Hematopoietic multipotent progenitor cell treated with erythropoietin and hydrocortisone succinate and interleukin-3 and kit ligand, for 17 days (in vitro differentiated cells): ENCODE measurements at places on chromosomes 6 and 20.
A peak's percentile ranks its signal among the peaks of the same experiment; 100 is the strongest.

- no peak for DNase-seq
Observed at GRCh38 chr6:44233567-44234100, 10.2 kb downstream of the SLC29A1 start.

GRCh38 chr6:159068904-159069578, 24.2 kb upstream of the TAGAP start:
- DNase-seq, result no peak

- DNase-seq, result no peak
Observed at GRCh38 chr20:52867305-52867704, 104.9 kb upstream of the TSHZ2 start.

GRCh38 chr6:1137849-1138248, 174.0 kb upstream of the FOXQ1 start:
- no peak for DNase-seq

- DNase-seq, result no peak
Observed at GRCh38 chr6:104187616-104188015, 672.1 kb downstream of the HACE1 start.

GRCh38 chr20:63409834-63410435, 48.8 kb upstream of the CHRNA4 start:
- DNase-seq, result no peak

GRCh38 chr6:140303218-140303949, 928.9 kb upstream of the CITED2 start:
- DNase-seq, result no peak

DNA sequence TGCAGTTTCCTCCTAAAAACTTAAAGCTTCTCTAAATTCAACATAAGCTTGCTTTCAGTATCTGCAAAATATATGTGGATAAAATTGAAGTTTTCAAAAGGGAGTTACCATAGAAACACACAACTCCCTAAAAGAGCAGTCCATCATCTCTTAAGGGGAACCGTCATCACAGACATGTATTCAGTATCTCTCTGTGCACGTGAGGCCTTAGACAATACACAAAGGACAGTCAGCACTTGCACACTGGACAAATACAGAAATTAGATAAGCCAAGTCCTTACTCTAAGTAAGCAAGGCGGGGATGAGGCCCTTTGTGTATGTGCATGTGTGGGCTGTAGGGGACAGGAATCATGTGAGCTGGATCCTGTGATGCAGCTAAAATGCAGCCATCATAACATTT, 136.6 kb downstream of the BACH2 start:
- DNase-seq, result peak; percentile 29

DNA sequence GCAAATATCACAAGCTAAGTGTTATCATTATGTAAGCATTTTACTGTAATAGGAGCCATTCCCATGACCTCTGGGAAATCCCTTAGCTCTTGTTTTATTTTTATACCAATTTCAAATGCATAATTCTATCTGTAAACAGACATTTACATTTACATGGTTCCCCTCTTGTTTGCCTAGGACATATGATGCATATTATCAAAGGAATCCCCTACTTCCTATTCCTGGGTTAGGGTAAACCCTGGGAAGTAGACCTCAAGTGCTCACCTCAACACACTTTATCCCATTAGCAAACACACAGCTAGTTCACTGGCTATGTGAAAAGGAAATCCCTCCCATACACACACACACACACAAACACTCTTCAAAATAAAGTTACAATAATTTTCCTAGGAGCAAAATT, 27.1 kb downstream of the PDE10A start:
- no peak for DNase-seq

DNA sequence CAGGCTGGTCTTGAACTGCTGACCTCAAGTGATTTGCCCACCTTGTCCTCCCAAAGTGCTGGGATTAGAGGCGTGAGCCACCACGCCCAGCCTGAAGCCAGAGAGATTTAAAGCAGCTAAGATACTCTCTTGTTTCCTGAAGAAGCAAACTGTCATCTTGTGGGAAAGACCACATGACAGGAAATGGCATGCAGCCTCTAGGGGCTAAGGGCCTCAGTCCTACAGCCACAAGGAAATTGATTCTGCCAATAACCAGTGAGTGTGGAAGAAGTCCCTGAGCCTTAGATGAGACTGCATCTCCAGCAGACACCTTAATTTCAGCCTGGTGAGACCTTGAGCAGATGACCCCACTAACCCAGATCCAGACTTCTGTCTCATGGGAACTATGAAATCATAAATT, 40.9 kb downstream of the KIZ start:
- no peak for DNase-seq

- DNase-seq, result no peak
Observed at GRCh38 chr20:63116412-63117106, 99.4 kb downstream of the YTHDF1 start.

DNA sequence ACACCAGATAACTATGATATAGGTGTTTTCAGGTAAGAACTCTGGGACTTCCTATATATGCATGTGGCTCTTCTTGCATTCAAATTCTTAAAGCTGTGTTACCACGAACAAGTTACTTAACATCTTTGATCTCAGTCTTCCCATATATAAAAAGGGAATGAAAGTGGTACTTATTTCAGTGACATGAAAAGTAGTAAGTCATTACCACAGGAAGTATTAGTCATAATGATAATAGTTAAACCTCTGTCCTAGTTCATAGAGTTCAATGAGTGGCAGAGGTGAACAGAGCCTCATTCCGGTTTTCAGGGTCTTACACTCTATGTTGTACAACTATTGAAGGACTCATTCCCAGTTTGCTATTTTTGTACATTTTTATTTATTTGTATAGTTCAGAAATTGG, 237.0 kb downstream of the NKAIN2 start:
- no peak for DNase-seq

GRCh38 chr6:51960419-51960818, 127.0 kb downstream of the PKHD1 start:
- no peak for DNase-seq

DNA sequence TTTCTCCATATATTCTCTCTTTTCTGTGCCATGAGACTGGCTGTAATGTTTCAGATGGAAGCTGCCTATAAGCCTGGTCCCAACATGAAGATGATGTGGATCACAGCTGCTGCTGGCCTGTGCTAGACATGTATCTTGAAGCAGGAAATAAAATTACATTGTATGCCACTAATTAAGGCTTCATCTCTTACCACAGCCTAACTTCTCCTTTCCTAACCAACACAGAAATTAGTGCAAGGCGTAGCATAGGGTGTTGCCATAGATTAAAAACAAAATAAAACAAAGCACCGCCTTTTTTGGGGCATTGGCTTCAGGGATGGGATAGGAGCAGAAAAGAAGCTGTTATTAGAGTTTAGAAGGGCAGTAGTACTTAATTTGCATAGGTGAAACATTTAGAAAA, 4.7 kb upstream of the SLC17A4 start:
- DNase-seq, result no peak

GRCh38 chr6:40688214-40688761, 101.1 kb upstream of the LRFN2 start:
- DNase-seq, result peak; percentile 28

DNA sequence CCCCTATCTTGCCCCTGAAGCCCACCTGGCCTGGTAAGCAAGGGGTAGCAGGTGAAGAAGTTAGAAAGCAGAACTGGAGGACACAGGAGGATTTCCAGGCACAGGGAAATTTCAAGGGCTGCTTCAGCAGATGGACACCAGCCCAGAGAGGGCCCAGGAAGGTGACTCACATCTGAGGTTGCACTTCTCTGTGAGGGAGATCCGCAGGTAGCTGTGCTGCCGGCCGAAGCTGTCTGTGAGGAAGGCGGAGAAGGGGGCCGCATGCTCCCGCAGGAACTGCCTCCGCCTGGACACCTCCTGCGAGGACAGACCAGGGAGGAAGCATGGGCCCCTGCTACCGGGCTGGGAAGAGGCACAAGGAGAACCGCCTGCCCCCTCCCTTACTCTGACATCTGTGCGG, 7.1 kb downstream of the MOCS1 start:
- no peak for DNase-seq

DNA sequence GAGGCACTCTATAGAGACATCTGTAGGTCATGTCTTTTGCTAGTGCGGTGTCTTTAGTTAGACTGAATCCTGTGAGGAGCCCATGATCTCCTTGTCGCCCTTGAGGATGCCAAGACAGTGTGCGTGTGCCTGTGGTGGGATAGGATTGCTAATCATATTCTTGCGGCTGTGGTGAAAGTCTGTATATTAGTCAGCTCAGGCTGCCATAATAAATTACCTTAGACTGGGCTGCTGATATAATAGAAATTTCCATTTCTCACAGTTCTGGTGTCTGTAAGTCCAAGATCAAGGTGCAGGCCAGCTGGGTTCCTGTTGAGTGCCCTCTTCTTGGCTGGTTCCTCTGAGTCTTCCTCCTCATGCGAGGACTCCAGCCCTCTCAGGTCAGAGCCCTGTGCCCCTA, 141.2 kb downstream of the JARID2 start:
- no peak for DNase-seq

DNA sequence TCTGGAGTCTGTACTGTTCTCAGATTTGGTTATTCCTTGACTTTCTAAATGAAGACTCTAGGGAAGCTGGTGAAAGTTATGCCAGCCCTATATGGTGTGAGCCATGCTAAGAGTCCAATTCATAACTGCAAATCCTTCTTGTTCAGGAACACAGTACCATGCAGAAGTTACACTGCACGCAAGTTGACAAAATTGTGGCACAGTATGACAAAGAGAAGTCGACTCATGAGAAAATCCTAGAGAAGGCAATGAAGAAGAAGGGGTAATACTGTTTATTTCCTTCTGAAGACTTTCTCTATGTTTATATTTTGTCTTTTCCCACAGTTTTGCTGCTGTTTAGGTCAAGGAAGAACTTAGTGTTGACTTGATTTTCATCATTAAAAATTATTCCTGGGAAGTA, 61.2 kb upstream of the LAMP5 start:
- DNase-seq, result no peak

- DNase-seq, result no peak
Observed at GRCh38 chr20:3221398-3222226, 12.3 kb downstream of the ITPA start.

GRCh38 chr6:135030056-135030473, 24.6 kb downstream of the HBS1L start:
- DNase-seq, result no peak

DNA sequence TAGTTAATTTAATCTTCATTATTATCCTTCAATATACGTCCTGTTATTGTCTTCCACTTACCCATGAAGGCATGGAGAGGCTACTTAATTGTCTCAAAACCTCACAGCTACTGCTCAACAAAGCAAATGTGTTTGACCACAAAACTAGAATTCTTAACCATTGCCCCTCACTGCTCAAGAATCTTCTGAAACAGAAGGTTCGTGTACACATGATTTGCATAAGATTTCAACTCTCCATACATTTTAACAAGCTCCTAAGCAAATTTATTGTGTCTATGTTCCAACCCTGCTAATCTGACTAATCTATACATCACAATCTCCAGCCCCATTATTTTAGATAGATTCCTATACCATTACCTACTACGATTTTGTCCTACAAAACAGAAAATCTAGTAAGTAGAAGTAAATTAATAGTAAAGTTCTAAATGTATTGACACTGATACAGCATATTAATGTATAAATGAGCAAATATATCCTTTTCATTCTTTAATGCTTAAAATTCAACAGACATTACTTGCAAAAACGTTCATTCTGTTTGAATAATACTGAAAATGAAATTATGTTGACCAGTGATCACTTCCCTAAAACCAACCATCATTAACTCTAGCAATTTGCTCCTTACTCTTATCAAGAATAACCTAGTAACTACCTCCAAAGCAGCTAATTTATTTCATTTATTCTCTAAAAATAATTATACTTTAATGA, 89.7 kb upstream of the RNF217 start:
- no peak for DNase-seq

- DNase-seq, result no peak
Observed at GRCh38 chr6:148497257-148497656, 154.6 kb downstream of the SASH1 start.

- DNase-seq, result no peak
Observed at GRCh38 chr20:10972219-10972860, 298.5 kb upstream of the JAG1 start.

DNA sequence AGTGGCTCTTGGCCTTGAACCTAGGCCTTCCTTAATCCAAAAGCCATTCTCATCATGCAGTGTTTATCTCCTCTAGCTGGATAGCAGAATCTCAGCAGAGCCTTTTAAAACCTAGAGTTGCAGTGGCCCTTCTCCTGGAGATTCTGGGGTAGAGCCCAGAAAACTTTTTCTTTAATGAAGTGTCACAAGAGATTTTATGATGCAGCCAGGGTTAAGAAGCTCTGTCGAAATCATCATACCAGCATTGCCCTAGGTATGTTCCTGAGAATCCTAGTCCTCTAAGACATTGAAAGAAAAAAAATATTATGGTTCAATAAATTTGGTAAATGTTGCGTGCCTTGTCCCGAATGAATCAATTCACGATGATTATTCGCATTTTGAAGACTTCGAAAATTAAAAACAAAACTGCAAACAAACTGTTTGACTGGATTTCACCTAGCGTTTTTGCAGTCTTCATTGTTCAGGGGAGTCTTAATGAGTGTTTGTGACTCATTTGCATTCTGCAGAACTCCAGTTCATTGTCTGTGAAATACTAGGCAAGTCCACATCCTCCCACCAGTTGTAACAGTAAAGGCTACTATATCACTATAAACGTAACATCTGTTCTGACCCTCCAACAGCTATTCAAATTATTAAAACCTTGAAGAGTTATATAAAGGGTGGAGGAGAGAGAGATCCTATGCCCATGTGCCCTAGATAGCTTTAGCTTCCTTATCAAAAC, 198.6 kb downstream of the UST start:
- no peak for DNase-seq

DNA sequence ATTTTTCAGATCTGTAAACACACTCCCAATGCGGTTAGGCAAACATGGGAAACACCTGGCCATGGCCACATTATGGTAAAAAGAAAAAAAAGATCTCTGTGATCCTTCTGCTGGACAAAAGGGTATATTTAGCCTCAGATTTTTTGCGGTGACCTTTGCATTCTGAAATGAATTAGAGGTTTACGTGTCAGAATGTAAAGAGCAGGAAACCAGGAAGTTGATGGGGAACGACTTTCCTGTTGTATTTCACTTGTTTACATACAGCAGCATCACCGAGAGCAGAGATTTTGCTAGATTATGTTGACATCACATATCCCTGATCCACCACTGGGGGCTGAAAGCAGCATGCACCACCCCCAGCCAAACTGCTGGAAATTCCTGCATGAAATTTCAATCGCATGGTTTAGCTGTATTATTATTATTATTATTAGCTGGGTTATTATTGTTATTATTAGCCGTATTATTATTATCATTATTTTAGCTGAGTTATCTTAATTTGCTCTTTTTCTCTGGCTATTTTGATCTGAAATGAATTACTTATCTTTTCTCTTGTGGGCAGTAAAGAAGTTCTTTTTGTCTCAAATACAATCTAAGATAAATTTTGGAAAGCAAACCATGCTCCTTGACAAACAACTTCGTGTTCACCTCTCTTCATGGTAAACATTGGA, 189.4 kb downstream of the ZFP64 start:
- DNase-seq, result no peak
